ENCODE measurements at places on chromosomes 4 and X. TPM values are rescaled to one million over a fixed set of nuclear protein-coding genes. Genes with fewer than 3 reads are reported as not detected.

DNA sequence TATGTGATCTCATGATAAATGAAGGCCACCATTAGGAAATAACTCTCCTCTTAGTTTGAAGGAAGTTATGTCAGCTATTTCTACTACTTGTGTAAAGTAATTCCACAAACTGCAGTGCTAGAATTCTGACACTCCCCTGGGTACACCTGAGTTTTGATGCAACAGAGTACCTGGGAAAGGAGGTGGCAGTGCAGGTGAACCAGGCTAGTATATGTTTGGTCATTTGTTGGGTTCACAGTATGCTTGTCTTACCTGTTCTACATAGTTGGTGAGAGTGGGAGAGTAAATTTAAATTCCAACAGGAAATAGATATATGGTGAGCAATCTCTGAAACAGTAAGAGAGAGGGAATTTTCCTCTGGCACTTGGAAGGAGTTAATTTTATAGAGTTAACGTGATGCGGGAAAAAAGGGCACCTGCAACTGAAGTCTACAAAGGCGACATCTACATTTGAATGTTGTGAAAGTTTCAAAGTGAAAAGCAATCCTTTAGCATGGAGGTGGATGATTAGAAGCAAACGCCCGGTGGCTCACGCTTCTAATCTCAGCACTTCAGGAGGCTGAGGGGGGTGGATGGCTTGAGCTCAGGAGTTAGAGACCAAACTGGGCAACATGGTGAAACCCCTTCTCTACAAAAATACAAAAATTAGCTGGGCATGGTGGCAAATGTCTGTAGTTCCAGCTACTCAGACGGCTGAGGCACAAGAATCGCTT lies 8.3 kb upstream of the SLC10A6 start:
- no peaks in the 10 kb centered on the region for H3K36me3 ChIP-seq
- H3K27me3 ChIP-seq: no peaks in the 10 kb centered on the region
- H3K27ac ChIP-seq: no peak overlapping the region
- no peaks in the 10 kb centered on the region for H3K4me1 ChIP-seq
- no peak for DNase-seq

DNA sequence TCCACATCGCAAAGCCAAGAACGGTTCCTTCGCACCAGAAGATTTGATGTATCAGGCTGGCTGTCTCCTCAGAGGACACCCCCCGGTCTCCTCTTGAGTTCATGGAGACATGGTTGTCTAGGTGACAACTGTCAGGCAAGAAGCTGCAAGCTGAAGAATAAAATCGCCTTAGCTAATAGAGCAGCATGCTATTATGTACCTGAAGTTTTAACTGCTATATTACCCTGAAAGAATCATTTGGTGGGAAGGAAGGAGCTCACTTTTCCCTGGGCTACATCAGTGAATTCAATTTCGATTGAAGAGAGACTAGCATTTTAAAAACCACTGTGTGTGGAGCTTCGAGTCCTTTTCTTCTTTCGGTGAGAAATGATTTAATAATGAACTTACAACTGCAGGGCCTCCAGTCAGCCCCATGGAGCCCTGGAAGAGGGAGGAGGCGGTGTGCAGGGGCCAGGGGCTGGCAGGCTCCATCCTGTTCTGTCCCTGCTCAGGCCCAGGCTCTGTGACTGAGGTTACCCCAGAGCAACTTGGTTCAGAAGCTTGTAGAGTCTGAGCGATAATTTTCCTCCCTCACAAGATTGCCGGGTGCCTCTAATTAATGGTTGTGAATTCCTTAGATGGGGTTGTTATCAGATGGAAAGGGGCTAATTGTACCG lies 191.3 kb downstream of the MID1IP1 start:
- no peak overlapping the region for H3K27ac ChIP-seq
- no peaks in the 10 kb centered on the region for H3K36me3 ChIP-seq
- H3K4me3 ChIP-seq: no peak overlapping the region
- no peak for DNase-seq

Gene SPATA4
- total RNA-seq: not detected

Gene TMEM150C
- not detected for total RNA-seq

Gene FAM53A
- 1.8 TPM for total RNA-seq

DNA sequence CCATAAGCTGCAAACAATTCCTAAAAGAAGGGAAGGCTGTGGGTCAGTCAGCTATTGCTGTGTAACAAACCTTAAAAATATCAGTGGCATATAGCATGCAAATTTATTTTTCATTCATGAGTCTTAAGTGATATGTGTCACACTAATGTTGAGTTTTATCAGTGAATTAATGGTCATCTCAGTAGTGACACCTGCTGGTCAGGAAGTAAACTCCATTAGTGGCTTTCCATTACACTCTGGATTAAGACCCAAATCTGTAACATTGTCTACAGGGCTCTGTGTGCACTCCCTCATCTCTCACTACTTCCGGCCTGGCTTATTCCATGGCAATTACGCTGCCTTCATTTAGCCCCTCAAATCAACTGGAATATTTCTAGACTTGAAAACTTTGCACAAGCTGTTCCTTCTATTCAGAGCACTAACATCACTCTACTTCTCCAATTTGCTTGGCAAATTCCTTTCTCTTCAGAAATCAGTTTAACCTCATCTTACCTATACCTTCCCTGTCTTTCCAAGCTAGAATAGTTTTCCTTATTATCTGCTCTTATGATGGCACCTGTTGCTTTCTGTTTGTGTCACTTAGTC lies 217.3 kb upstream of the TAPT1 start:
- no peaks in the 10 kb centered on the region for H3K4me1 ChIP-seq
- H3K4me3 ChIP-seq: no peak overlapping the region
- DNase-seq: peak; percentile 1
- H3K27me3 ChIP-seq: no peaks in the 10 kb centered on the region
- H3K36me3 ChIP-seq: no peaks in the 10 kb centered on the region
- H3K27ac ChIP-seq: no peak overlapping the region

DNA sequence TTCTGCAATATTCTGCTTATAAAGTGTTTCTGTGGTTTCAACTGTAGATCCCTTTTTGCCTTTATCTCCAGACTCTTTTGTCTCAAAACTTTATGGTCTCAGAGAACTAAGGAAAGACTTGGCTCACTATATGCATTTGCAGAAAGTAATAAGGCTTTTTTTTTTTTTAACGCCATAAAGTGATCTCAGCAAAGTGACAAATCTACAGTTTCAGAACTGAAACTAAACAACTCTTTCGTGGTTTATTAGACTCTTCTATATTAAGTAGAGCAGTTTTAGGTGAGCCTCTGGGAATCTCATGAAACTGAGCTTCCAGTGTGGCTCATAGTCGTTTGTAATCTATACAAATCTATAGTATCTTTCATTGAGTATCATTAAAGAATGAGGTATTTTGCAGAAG lies 15.3 kb downstream of the ATP7A start:
- peak overlapping the region; percentile 26 for H3K4me3 ChIP-seq
- no peaks in the 10 kb centered on the region for H3K27me3 ChIP-seq
- H3K27ac ChIP-seq: no peak overlapping the region
- H3K36me3 ChIP-seq: no peaks in the 10 kb centered on the region

- no peaks in the 10 kb centered on the region for H3K27me3 ChIP-seq
- no peak for DNase-seq
- H3K27ac ChIP-seq: no peak overlapping the region
- no peaks in the 10 kb centered on the region for H3K36me3 ChIP-seq
- no peaks in the 10 kb centered on the region for H3K4me1 ChIP-seq
- H3K4me3 ChIP-seq: no peak overlapping the region
These were observed 140.4 kb downstream of the MID1IP1 start for GRCh38 chrX:38941675-38942074.

Gene PGAM4
- total RNA-seq: not detected

- no peak for DNase-seq
- H3K36me3 ChIP-seq: no peaks in the 10 kb centered on the region
- no peaks in the 10 kb centered on the region for H3K4me1 ChIP-seq
- no peaks in the 10 kb centered on the region for H3K27me3 ChIP-seq
- H3K4me3 ChIP-seq: no peak overlapping the region
These were observed 145.6 kb upstream of the SCML1 start for GRCh38 chrX:17591741-17592110.

Gene RASSF6
- not detected for total RNA-seq

DNA sequence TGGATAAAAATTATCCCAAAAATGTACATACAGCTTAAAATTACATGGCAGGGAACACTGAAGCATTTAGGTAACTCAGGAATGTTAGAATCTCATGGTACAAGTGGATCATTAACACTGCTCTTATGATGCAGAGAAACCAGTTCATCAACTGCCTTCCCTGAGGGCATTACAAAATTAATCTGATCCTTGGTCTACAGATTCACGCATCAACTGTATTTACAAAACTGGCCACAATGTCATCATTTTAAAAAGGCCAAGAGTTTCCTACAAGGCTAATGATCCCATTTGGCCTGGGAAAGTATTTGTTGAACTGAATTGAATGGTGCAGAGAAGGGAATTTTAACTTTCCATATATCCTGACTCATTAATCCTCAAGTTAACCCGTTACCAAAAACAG lies 84.6 kb downstream of the TSPAN5 start:
- peaks cover 9% of the 10 kb centered on the region for H3K36me3 ChIP-seq
- H3K4me3 ChIP-seq: no peak overlapping the region
- H3K27me3 ChIP-seq: no peaks in the 10 kb centered on the region
- no peak overlapping the region for H3K27ac ChIP-seq
- peaks cover 4% of the 10 kb centered on the region for H3K4me1 ChIP-seq

- H3K36me3 ChIP-seq: no peaks in the 10 kb centered on the region
- no peak overlapping the region for H3K27ac ChIP-seq
- H3K4me1 ChIP-seq: no peaks in the 10 kb centered on the region
- DNase-seq: no peak
These were observed 217.5 kb downstream of the BANK1 start for GRCh38 chr4:102007959-102008425.

Gene ITM2A
- total RNA-seq: 135 TPM

DNA sequence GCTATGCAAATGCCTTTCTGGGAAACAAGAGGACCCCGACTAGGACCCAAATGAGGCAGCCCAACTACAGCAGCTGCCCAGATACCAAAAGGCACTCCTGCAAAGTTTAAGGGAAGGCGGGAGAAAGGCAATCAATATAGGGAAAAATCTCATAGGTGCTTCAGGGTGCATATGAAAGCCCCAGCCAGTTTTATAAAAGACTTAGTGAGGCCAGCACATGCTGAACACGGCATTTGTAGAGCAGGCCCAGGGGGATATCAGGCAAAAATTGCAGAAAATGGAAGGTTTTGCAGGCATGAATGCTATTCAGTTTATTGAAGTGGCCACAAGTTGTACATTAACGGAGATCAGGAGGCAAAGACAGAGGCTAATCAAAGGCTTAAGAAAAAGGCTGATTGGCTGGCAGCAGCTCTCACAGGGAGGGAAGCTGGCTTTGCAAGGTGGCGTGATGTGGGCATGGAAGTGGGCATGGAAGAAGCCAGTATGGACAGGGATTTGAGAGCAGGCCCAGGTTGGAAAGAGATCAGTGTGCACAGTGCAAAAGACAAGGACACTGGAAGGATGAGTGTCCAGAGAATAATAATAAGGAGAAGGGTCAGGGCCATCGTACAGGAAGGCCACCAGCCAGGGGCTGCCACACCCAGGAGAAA lies 37.7 kb upstream of the UGT2B7 start:
- DNase-seq: no peak
- H3K27me3 ChIP-seq: no peaks in the 10 kb centered on the region
- no peaks in the 10 kb centered on the region for H3K36me3 ChIP-seq
- no peak overlapping the region for H3K27ac ChIP-seq
- H3K4me1 ChIP-seq: no peaks in the 10 kb centered on the region

Gene ART3
- total RNA-seq: not detected

DNA sequence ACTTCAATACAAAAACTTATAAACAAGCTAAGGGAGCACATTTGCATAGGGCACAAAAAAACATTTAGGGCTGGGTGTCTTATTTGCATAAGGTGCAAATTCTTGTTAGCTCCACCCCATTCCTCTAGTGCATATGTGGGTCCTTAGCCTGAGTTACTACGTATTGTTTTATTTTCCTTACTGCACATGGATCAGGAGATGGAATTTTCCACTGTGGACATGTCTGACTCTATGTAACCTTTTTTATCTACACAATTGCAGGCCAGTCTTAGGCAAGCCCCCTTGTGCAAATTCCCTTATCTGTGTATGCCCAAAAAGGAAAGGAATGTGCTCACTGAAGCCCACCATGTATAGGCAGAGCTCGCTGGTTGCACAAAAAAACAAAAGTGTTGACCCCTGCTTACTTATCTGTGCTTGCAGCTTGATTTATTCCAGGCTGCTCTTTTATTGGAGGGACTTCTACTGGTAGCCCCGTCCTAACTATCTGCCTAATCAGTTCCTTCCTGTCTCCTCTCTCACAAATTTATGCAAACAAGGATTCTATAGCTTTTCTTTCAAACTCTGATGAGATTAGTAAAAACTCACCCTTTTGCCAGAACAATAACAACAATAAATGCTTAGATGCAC lies 359.0 kb upstream of the MAGEB16 start:
- no peak overlapping the region for H3K27ac ChIP-seq
- H3K27me3 ChIP-seq: no peaks in the 10 kb centered on the region
- H3K36me3 ChIP-seq: no peaks in the 10 kb centered on the region
- DNase-seq: no peak
- no peaks in the 10 kb centered on the region for H3K4me1 ChIP-seq

Gene NLGN3
- total RNA-seq: 4.4 TPM

DNA sequence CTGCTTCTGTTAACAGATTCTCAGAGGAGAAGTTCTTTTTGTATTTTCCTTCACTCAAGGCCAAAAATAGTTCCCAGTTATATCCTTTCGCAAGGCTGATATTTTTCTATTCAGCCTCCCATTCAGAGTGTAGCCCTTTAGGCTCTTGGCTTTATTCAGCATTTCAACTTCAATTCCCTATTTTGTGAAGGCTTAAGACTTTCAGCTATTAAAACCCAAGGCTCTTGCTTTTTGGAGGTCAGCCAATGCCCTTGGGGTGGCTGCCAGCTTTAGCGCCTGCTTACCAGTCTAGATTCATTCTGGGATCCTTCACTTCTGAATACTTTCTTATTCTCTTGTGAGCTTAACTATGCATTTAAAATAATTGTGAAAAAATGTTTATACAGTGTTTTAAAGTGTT lies 57.3 kb upstream of the ADGRA3 start:
- no peaks in the 10 kb centered on the region for H3K36me3 ChIP-seq
- H3K4me1 ChIP-seq: no peaks in the 10 kb centered on the region
- DNase-seq: no peak
- no peaks in the 10 kb centered on the region for H3K27me3 ChIP-seq

GRCh38 chr4:122826079-122826527 lies 528 bp upstream of the FGF2 start:
- DNase-seq: no peak
- no peak overlapping the region for H3K27ac ChIP-seq
- peaks cover 50% of the 10 kb centered on the region for H3K27me3 ChIP-seq
- H3K36me3 ChIP-seq: no peaks in the 10 kb centered on the region

- DNase-seq: no peak
- no peaks in the 10 kb centered on the region for H3K36me3 ChIP-seq
- no peaks in the 10 kb centered on the region for H3K4me1 ChIP-seq
- no peak overlapping the region for H3K27ac ChIP-seq
- H3K4me3 ChIP-seq: no peak overlapping the region
These were observed 470.8 kb downstream of the NKX6-1 start for GRCh38 chr4:84028340-84028739.

DNA sequence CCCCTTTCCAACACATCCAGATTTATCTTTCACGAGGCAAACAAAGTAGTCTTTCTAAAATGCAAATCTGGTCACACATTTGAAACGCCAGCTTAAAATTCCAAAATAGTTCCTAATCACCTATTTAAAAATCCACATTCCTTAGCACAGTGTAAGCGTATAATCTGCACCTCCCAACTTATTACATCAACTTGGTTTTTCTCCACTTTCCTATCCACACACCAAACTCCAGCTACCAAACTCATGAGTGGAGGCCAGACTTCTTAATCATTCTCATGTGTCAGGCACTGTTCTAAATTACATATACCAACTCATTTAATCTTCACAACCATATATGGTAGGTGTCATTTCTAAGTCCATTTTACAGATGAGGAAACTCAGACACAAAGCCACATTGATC lies 33.8 kb downstream of the ENOX2 start:
- H3K4me1 ChIP-seq: no peaks in the 10 kb centered on the region
- no peak overlapping the region for H3K4me3 ChIP-seq
- H3K36me3 ChIP-seq: no peaks in the 10 kb centered on the region
- DNase-seq: no peak
- no peak overlapping the region for H3K27ac ChIP-seq

Data from CD4-positive, CD25-positive, alpha-beta regulatory T cell (primary cell).